Fibroblast of skin of left biceps (primary cell): ENCODE measurements at places on chromosomes 2 and 18.
A peak's percentile ranks its signal among the peaks of the same experiment; 100 is the strongest.

GRCh38 chr2:233129351-233129978 lies 69.3 kb downstream of the INPP5D start:
- DNase-seq: no peak

DNA sequence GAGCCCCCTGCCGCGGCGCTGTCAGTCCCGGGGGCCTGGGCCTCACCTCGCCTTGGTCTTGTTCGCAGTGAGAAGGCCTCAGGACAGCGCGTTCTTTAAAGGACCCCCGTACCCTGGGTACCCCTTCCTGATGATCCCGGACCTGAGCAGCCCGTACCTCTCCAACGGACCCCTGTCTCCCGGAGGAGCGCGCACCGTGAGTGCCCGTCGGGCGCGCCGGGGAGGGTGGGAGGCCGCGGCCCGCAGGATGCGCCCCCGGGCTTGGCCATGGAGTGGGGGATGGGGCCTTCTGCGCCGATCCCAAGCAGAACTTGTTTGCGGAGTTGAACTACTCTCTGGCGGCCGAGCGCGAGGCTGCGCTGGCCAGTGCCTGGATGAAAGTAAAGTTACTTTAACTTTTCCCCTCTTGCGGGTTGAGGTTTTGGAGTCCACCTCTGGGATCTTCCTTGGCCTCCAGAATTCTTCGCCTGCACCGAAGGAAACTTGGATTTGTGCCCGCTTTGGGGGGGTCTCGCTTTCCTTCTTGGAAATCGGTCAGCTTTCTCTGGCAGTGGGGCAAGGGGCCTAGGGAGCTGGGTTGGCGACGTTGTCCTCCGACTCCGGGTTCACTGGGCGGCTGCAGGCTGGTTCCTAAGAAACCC lies 1.2 kb downstream of the TCF7L1 start:
- no peak for DNase-seq

DNA sequence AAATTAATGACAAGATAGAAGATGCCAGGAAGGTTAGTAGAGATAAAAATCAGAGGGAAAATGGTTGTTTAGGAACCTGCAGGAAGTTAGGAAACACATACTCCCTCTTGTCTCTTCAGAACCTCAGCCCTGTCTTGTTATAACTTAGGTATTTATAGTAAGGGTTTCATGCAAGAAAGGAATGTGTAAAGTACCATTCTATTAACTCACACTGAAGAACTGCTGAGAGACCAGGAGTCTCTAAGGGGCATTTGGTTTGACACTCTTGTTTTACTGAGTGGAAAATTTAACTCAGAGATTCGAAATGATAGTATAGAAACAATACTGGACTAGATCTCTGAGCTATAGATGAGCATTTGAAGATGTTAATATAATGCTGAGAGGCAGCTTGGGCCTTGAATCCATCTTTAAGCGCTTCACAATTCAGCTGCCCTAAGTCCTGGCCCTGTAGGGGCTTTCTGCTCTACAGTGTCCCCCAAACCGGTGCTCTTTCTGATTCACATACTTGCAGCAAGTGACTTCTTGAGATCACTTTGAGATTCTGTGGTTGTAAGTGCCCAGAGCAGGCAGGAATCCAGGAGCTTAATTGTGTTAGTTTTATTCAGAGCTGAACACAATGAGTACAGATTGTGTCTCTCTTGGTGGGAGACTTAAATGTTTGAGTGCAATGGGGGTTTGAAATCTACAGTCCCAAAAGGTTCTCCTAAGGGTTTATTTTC lies 235.0 kb upstream of the RGPD4 start:
- peak; percentile 20 for DNase-seq

DNA sequence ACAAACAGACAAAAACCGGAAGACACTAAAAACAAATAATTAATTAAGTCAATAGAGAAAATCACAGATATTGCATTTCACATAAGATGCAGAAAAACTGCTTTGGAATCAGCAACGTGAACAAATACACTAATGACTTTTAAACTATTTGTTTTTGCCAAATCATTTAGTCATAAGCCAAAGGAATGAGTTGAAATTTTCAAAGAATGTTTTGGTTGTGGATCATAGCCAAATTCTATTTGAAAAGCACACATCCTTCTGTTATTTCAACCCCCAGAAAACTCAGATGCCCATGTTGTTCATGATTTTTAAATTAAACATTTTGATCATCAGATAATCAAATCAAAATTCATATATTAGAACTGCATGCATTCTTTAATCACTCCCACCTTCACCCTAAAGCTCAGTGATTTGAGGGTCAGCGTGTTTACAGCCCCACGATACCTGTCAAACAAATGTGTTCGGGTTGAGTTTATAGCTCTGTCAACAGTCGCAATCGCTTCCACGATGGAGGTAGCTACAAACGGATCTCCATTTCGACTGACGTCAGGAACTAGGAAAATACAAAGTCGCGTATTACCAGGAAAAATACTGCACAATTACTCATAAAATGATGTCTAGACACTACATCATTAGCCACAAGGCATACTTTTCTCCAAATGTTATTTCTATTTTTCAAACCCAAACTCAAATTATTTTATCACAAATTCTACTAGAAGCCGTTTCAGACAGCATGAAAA lies 90.2 kb downstream of the PXDN start:
- peak; percentile 78 for DNase-seq

GRCh38 chr18:27600245-27600644 lies 415.1 kb upstream of the CHST9 start:
- DNase-seq: no peak

- no peak for DNase-seq
Observed at GRCh38 chr2:63888490-63889402, 47.0 kb downstream of the UGP2 start.

DNA sequence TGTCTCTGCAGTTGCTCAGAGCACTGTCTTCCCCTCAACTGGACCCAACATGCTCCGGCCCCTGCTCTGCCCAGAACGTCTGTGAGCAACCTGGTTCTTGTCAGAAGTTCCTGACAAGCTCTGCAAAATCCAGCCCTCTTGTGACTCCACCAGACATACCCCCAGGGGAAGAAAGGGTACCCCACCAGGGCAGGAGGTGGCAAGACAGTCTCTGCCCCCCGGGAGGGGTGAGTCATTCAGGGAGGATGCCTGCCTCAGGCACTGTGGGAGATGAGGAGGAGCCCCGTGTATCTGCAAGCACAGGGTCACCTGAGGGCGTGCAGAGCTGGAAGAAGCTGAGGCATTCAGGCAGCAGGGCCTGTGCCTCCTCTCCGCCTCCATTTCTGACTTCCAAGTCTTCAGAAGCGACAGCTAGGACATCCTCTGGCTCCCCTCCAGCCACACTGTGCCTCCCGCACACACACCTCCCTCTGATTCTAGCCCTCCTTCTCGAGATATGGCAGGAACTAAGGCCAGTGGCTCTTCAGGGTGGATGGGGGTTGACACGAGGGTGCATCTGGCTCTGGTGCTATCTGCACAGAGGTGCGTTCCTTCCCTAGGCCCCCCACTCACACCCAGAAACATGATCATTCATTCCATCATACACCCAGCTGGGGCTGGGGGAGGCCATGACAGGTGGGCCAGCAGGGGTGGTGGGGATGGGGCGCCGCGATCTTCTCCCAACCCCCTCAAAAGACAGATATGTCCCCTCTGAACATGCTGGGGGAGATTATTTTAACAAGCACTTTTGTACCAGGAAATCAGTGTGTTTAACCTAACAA lies 222.2 kb downstream of the CYP26B1 start:
- no peak for DNase-seq

GRCh38 chr2:119251652-119252051 lies 28.0 kb downstream of the STEAP3 start:
- DNase-seq: no peak

GRCh38 chr2:85545780-85546240 lies 6.8 kb downstream of the MAT2A start:
- DNase-seq: no peak
